ENCODE measurements at places on chromosomes 2 and 18.

DNA sequence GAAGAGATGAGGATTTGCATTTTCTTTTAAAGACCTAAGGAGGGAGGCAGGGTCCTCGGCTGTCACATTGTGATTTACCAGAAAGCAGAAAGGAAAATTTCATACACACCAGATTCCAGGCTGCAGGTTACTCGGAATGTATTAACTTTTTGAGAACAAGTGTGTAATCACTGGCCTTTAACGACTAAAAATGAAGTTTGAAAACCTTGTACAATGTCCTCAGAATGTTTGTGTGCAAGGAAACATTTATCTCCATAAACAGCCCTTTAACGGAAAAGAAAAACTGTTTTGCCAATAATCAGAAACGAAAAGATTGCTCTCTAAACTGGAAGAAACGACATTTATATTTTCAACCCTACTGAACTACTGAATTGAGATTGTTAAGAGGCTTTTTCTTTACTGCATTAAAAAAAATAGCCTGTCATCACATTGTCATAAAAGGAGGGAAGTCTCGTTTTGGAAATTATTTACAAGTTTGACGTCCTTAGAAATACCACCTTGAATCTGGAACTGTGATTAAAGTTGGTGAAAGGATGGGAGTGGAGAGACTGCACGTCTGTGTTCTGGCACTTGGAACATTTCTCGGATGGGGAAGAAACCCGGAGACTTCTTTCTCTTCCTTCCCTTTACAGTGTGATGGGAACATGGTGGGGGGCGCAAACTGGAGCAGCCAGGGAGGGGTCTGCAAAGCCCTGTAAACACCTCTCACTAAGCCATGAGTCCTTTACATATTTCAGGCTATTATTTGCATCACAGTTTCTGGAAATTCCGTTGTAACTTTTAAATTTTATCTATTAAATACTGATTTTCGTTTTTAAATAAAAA is 134.1 kb upstream of the SIX3 start:
- no peak for DNase-seq

DNA sequence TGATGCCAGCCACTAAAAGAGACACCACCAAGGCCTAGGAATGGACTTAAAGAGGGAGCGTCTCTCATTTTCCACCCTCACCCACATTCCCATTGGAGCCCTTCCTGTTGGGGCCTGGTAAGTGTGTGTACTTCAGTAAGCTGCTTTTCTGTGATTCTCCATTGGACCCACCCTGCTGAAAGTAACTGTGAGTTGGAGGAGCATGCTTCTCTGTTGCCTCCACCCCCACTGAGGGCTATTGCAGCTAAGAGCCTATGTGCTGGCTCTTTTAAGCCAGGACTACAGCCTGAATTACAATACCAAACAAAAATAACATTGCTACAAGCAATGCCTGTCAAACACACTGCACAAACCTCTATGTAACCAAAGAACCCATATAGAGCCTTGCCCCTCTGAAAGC is 81.1 kb downstream of the TRABD2A start:
- DNase-seq = no peak

DNA sequence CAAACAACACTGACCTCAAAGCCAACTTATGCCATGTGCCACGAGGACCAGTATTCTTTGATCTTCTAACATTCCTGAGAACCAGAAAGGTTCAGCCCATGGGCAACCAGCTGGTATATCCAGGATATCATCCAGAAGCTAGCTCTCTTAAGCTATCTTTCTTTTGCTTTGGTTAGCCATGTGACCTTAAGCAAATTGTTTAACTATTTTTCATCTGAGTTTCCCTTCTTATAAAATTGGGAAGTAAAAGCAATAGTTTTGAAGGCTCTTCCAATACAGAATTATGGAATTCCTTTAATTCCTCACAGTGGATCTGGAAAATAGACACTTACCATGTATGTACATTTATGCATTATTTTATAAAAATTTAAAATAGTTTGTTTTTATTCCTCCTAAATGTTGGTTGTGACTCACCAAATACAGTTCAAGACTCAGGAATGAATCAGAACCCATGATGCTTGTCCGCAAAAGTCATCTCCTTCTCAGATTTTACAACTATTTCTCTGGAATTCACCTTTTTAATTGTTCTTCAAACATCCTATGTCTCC is 435.7 kb downstream of the ZEB2 start:
- DNase-seq = no peak

DNA sequence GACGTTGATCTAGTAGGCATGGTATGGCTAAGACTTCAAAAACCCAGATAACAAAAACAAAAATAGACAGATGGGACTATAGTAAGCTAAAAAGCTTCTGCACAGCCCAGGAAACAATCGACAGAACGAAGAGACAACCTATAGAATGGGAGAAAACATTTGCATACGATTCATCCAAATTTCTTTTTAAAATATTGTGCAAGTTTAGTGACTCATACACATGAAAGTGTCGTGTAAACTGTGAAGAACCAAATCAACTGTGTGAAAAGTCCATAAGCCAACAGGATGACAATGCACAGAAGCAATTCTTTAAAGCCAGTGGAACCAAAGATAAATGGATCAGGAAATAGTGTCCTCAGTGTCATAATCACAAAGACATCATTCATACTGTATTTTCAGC is 671.1 kb downstream of the RNF144A start:
- no peak for DNase-seq

Data from hematopoietic multipotent progenitor cell treated with erythropoietin and hydrocortisone succinate and interleukin-3 and kit ligand, for 4 days (in vitro differentiated cells).